ENCODE measurements at places on chromosomes 2 and 18.

DNA sequence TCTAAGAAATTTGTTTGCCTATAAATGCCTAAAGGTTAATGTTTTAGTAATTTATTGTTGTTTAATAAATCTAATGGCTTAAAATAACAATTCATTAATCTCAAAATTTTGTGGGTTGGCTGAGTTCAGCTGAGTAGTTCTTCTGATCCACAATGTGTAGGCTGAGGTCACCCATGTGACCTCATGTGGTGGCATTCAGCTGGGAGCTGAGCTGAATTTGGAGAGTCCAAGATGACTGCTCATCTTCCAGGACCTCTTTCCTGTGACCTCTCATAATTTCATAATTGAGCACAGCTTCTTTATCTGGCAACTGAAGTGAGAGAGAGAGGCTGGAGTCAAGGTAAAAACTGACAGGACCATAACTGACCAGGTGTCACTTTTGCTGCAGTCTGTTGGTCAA, 132.4 kb downstream of the TXNL1 start:
- no peak for DNase-seq

DNA sequence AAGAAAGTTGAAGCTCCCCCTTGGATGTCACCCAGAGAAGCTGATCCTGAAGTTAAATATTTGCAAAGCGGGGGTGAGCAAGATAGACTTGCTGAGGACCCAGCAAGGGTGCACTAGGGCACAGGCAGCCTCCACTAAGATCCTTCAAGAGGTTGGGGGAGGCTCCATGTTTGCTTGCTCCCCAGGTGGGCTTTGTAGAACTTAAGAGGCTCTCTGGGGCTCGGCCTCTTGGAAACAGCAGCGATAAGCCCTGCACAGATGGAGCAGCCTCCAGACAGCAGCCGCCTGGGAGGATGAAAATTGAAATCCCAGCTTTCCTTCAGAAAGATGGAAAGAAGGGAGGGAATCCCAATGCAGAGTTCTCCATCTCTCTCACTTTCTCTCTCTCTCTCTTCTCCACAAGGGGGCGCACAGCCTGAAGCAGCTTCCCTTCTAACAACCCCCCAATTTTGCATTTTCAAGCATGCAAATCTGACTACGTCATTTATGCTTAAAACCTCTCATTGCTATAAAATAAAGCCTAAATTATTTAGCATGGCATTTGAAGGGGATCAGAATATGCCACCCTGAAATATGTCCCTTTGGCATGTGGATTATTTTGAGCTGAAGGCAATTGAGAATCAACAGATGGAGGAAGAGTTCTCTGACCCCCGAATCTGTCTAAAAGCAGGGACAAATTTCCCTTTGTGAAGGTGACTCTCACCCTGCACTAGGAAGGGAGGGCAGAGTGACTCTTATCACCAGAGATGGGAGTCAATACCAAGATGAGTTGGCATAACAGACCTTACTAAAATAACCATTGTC, 185.7 kb upstream of the KLHL29 start:
- DNase-seq = peak; percentile 5

GRCh38 chr2:175844169-175844568, 157.9 kb downstream of the LNPK start:
- DNase-seq = no peak

GRCh38 chr2:40173276-40173675, 278.6 kb downstream of the SLC8A1 start:
- no peak for DNase-seq

DNA sequence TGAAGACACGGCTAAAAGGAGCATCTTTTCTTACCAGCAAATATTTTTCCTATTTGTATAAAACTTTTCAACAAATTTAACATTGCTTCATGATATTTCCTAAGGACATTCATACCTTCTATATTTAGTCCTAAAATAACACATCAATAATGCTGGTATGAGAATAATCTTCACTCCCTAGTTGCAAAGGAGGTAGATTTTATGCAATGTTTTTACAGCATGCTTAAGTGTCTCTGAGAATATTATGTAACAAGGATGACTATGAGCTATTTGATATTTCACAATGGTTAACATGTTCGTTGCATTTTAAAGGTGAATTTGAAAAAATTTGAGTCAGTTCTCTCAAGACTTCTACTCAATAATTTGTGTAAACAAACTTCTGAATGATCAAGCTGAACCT, 506.7 kb downstream of the NUP35 start:
- no peak for DNase-seq

DNA sequence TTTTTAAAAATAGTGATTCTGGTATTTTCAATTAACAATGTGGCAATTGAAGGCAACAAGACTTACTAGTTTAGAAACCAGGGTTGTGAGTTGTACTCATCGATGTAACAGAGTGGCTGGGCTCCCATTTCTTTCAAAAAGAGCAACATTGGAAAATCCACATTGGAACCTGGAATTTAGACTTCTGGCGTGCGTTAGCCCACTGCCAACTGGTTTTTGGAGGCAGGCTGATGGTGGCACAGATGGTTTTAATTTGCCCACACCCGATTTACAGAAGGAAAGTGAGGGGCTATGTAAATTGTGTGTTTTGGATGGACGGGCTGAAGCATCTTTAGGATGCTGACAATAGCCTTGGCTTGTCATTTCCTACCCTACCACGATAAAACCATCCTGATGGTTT, 66.3 kb downstream of the TRPM8 start:
- no peak for DNase-seq
